Cardiac fibroblast (primary cell): ENCODE measurements at places on chromosomes 12 and 14.
A peak's percentile ranks its signal among the peaks of the same experiment; 100 is the strongest.

- peak; percentile 59 for DNase-seq
Observed at GRCh38 chr12:16605642-16606116, 283 bp downstream of the LMO3 start.

- no peak for DNase-seq
Observed at GRCh38 chr12:14188744-14189143, 176.7 kb upstream of the ATF7IP start.

DNA sequence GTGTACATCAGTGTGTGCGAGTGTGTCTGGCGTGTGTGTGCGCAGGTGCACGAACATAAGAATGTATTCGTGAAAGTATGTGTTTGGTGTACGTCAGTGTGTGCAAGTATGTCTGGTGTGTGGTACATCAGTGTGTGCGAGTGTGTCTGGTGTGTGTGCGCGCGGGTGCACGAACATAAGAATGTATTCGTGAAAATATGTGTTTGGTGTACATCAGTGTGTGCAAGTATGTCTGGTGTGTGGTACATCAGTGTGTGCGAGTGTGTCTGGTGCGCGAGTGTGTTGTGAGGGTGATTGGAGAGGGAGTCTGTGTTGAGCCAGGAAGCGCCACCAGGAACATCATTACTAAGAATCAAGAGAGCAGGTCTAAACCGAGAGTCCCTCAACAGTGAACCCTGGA, 143.8 kb downstream of the BCL11B start:
- no peak for DNase-seq

- DNase-seq: peak; percentile 30
Observed at GRCh38 chr14:70987041-70987440, 79.8 kb downstream of the PCNX1 start.

- DNase-seq: no peak
Observed at GRCh38 chr14:91279354-91279753, 34.9 kb upstream of the GPR68 start.

GRCh38 chr12:94722664-94723063, 72.3 kb upstream of the TMCC3 start:
- peak; percentile 48 for DNase-seq

DNA sequence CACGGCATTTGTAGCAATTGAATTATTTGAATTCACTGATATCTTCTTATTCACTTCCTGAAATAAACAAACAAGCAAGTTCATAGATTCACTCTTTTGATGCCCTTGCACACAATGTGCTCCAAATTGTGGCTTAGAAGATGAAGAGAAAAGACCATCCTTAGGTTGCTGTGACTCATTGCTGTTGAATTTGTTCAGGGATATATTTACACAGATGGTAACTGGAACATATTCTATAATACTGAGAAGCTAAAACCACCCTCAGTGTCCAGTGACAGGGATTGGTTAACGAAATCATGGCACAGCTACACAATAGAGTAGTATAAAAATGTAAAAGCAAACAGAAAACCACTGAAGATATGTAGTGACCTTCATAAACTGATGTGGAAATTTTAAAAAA, 3.1 kb downstream of the PRB4 start:
- DNase-seq: no peak

DNA sequence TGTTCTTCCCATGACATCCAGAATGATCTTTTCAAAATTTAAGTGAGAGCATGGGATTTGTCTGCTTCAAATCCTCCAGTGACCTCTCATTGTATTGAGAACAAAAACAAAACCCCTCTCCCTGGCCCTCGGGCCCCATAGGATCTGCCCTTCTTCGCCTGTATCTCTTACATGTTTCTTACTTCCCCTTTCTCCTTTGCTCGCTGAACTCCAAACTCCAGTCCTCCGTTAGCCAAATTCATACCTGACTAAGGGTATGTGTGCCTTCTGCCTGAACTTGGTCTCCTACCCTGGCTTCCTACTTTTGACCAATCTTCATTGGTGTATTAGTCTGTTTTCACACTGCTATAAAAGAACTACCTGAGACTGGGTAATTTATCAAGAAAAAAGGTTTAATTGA, 13.2 kb upstream of the TSPAN11 start:
- DNase-seq: no peak
